ENCODE measurements at places on chromosomes 3 and 15. TPM values are rescaled to one million over a fixed set of nuclear protein-coding genes. Genes with fewer than 3 reads are reported as not detected.

STRIT1 gene
- not detected for total RNA-seq

GRCh38 chr3:122560680-122561079 lies 3.4 kb downstream of the PARP9 start:
- H3K4me3 ChIP-seq: no peak overlapping the region
- DNase-seq: no peak
- H3K27ac ChIP-seq: no peak overlapping the region
- peaks cover 31% of the 10 kb centered on the region for H3K36me3 ChIP-seq

- no peak overlapping the region for H3K4me3 ChIP-seq
- no peaks in the 10 kb centered on the region for H3K27me3 ChIP-seq
- no peak for DNase-seq
- no peaks in the 10 kb centered on the region for H3K36me3 ChIP-seq
- peaks cover 5% of the 10 kb centered on the region for H3K4me1 ChIP-seq
Observed at GRCh38 chr3:34361921-34362320, 563.5 kb downstream of the PDCD6IP start.

GRCh38 chr3:5750874-5751640 lies 563.5 kb downstream of the EDEM1 start:
- H3K27me3 ChIP-seq: no peaks in the 10 kb centered on the region
- peaks cover 5% of the 10 kb centered on the region for H3K4me1 ChIP-seq
- no peak overlapping the region for H3K4me3 ChIP-seq
- DNase-seq: no peak

GRCh38 chr3:14913926-14914778 lies 33.2 kb upstream of the NR2C2 start:
- DNase-seq: peak; percentile 63
- H3K27me3 ChIP-seq: peaks cover 4% of the 10 kb centered on the region

ECE2 gene
- total RNA-seq: not detected

MAN2A2 gene
- total RNA-seq: 71.0 TPM

All from suprapubic skin (tissue), 4 donors.